ENCODE measurements at places on chromosomes 7 and 10.

GRCh38 chr7:138863931-138864330 lies 65.9 kb upstream of the ATP6V0A4 start:
- DNase-seq, result no peak

- no peak for DNase-seq
These were observed 22.6 kb downstream of the ENKUR start for GRCh38 chr10:24993237-24993958.

DNA sequence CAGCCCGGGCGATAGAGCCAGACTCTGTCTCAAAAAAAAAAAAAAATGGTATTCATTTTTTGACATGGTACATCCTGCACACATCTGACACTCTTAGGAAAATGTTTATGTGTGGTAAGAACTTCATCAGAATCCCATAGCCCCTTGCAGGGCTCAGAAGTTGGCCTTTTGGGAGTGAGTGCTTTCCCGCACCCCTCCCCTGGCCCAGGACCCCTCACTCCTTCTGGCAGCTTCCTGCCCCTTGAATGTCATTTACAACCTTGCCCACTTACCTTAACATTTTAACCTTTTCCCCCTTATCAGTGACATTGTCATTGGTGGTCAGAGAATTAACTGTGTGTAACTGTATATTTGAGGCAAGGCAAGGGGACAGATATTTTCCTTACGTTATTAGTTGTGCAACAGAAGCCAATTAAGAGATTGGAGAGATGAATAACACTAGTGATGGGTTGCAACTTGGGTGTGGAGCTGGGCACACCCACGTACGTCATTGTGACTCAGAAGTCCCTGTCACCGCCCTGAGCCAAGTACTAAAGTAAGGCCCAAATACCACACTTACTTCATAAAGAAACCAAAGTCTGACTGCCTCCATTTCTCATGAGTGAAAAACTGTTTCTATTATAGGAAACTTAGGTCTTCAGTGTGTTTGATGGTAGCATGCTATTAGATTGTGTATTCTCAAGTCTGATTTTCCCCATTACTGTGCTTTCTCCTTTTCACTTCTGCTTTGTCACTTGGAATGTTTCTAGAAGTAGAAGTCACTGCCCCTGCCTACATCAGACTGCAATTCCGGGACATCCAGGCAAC lies 31.6 kb downstream of the OGDH start:
- peak; percentile 73 for DNase-seq

DNA sequence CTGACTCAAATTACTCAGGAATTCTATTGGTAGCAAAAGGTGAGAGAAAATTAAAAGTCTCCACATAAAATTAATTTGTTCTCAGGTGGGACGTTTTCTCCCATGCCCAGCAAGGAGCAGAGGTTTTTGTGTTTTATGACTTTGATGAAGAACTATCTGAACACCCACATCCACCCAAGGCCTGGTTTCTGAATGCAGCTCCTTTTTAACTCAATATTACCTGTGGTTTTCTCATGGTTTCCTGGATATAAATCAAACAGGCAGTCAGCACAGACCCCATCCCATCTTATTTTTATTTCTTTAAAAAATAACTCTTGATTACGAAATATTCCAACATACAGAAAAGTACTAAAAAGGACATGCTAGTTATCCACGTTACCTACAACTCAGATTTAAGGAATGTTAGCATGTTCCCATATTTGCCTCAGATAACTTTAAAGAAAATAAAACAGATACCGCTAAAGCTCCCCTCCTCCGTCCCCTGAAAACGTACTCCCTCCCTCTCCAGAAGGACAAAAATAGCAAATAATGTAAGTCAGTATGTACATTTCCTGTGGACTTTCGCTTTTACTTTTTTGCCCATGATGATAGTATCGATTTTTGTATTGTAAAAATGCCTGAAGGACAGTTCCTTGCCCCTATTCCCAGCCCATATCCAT lies 43.4 kb downstream of the GLI3 start:
- no peak for DNase-seq
